ENCODE measurements at places on chromosomes 16 and 17.

DNA sequence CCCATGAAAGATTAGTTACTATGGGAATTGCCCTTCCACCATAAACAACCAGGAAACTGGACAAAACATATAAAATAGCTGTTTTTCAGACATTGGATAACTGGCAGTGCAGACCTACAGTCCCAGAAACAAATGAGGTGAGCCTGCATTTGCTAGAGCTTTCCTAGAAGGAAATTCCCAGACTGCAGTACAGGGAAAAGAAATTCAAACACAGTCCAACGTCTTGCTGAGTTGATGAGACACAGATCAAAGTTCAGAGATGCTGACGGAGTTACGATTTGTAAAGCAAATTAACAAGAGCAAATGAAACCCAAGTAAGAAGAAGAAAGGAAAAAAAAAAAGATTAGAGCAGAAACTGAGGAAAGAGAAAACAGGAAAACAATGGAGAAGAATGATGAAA, 41.3 kb upstream of the MNT start:
- DNase-seq = no peak

DNA sequence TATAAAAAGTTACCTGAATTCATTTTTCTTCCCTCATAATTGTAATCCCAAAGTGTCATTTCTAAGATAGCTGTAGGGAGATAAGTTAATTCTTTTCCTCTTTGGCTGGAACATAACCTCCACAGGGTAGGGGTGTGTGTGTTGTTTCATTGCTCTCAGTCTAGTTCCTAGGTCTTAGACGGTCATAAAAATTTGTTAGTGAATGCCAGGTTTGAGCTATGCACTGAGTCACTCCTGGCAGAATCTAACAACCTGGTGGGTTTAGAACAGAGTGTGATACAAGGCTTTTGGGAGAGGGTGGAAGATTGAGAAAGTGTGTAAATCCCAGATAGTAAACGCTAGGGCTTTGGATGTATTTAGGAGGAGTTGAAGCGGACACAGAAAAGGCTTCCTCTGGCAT, 894 bp upstream of the PHKG2 start:
- no peak for DNase-seq

DNA sequence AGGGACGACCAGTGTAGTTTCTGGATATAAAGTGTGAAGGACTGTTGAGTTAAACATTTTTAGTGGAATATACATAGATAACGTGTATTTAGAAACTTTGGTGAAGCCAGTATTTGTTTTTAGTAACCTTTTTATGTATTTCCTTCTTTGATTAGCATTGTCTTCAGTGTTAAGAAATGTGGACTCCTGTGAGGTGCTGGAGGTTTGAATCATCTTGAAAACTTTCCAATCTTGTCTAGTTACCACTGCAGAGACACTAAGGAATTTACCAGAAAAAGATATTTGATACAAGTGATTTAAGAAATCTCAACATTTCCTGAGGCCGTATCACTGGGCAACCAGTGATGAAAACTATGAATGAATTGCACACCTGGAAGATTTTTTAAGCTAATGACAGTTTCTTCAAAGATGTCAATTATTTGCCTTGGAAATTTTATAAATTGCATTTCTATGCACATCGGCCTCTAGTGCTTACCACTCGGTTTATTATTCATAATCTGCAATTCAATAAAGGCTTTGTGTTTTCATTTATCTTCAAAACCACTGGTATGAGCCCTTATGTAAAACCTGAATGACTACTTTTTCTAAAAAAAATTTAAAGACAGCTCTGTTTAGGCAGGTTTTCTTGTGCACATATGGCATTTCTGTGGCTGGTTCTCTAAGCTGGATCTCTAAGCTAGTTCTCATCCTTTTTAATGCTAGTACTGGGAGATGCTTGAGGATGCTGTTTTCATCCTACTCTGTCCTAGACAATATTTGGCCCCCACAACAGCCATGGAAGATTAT, 31.4 kb upstream of the ADCY7 start:
- no peak for DNase-seq

- DNase-seq = no peak
Measured at GRCh38 chr16:83581082-83581481, 226.7 kb upstream of the HSBP1 start.

DNA sequence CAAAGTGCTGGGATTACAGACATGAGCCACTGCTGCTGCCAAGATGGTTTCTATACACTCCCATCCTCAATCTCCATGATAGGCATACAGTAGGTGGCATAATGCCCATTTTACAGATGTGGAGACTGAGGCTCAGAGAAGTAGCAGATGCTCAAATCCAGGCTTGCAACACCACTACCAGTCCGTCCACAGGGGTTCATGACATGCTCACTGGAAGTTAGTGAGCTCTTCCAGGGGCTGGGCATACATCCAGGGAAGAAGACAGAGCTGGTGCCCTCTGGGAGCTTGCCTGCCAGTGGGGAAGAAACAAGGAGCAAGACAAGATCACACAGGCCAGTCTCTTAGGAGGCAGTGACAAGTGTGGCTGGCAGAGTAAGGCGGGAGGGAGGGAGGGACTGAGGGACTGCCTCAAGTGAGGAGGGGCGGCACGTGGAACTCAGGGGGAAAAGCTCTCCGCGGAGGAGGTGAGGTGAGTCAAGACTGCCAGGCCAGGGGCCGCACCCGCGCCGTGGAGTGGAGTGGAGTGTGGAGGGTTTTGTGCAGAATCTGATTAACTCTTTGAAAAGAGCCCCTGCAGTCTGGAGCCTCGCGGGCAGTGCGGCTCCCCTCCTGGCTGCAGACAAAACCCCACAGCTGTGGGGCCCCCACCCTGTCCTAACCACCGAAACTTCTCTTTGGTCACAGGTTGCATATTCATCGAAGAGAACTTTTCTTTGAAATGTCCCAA, 27.9 kb downstream of the SREBF1 start:
- no peak for DNase-seq

GRCh38 chr16:4924593-4925292, 12.2 kb downstream of the PPL start:
- no peak for DNase-seq

- DNase-seq = no peak
Measured at GRCh38 chr17:79070266-79070880, 4.3 kb upstream of the ENGASE start.

- no peak for DNase-seq
Measured at GRCh38 chr16:73179705-73180331, 131.9 kb upstream of the ZFHX3 start.

DNA sequence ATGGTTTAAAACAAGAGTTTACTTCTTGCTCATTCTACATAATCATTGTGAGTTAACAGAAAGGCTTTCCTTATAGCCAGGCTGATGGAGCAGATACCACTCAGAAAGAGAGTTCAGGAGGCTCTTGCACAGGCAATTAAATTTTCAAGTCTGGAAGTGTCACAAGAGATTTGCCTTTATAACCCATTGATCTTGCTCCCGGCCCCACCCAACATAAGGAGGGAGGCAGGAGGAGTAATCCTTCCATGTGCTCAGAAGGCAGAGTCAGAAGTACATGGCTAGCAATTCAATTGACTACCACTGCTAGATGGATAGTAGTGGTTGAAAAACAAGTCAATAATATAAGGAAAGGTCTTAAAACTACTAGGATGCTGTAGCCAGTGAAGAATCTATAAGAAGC, 346.3 kb upstream of the CDH11 start:
- DNase-seq = no peak

GRCh38 chr16:71441348-71442050, 355 bp downstream of the TLE7 start:
- DNase-seq = no peak

DNA sequence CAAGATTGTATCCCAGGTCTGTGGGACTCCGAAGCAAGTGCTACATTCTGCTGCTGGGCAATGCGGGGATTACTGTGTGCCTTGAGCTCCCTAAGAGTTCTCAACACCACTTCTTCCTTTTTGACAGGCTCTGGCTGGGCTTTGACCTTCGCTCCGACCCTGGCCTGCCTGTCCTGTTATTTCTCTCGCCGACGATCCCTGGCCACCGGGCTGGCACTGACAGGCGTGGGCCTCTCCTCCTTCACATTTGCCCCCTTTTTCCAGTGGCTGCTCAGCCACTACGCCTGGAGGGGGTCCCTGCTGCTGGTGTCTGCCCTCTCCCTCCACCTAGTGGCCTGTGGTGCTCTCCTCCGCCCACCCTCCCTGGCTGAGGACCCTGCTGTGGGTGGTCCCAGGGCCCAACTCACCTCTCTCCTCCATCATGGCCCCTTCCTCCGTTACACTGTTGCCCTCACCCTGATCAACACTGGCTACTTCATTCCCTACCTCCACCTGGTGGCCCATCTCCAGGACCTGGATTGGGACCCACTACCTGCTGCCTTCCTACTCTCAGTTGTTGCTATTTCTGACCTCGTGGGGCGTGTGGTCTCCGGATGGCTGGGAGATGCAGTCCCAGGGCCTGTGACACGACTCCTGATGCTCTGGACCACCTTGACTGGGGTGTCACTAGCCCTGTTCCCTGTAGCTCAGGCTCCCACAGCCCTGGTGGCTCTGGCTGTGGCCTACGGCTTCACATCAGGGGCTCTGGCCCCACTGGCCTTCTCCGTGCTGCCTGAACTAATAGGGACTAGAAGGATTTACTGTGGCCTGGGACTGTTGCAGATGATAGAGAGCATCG, 2.4 kb downstream of the SLC16A13 start:
- no peak for DNase-seq

DNA sequence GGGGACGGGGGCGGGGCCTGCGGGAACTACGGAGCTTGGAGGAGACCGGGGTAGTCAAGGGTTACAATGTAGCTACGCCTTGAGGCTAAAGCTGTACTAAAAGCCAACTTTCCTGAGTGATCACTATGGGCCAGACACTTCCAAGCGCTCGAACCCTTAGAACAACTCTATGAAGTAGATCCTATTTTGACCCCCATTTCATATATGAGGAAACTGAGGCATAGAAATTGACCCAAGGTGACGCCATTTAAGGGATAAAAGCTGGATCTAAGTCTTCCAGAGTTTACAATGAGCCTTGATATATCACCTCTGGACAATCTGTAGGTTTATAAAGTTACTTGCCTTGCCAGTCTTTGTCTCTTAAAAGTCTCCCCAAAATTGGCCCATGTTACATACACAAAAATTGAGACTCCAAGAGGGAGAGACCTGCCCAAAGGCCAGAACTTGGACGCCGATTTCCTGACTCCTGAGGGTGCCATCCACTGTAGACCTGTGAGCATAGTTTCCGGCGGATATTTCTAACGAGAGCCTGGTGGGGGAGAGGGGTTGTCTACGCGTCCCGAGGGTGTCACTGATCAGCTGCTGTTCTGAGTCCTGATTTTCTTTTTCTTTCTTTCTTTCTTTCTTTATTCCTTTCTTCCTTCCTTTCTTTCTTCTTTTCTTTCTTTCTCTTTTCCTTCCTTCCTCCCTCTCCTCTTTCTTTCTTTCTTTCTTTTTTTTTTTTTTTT, 555 bp upstream of the NCBP3 start:
- DNase-seq = no peak

DNA sequence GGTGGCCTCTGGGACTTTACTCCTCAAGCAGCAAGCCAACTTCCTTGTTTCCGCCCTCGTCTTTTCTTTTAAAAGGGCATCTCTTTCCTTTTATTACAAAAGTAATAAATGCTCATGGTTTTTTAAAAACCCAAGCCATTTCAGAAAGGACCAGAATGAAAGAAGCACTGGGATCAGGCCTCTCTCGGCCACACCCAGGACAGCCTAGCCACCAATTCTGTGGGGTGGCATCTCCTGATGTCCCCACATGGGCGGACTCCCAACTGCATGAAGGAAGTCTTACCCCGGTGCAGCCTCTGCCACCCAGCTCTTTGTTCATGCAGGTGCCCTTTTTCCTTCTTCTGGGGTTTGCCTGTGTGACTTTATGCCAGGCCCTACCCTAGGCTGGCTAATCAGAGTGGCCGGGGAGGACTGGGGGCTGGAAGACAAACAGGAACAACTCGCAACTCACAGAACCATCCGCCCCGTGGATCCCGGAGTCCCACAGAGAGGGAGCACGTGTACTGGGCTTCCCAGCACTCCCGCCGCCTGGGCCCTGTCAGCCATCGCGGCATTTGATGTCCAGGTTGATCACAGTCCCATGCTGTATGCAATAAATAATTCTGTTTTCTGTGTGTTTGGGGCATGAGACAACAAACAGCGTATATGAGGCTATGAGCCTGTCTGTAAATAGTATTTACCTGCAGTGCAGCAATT, 2.6 kb upstream of the RASD1 start:
- DNase-seq = no peak

DNA sequence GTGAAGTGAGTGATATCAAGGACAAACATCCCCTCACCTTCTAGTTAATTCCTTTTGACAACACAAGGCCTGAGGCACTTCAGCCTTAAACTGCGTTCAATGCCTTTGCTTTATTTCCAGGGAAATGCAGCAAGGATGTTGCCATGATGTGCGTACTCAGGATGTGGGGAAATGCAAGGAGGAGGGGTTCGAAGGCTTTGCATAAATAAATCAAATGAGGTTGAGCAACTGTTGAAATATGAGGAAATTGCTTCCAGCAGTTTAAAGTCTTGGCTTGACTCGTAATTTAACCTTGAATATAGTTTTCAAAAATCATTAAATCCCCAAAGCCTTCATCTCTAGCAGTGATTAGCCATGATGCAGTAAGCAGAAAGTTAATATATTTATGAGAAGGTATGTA, 81.8 kb upstream of the CCL2 start:
- no peak for DNase-seq

GRCh38 chr16:57730771-57731730, 4.5 kb upstream of the KATNB1 start:
- no peak for DNase-seq

DNA sequence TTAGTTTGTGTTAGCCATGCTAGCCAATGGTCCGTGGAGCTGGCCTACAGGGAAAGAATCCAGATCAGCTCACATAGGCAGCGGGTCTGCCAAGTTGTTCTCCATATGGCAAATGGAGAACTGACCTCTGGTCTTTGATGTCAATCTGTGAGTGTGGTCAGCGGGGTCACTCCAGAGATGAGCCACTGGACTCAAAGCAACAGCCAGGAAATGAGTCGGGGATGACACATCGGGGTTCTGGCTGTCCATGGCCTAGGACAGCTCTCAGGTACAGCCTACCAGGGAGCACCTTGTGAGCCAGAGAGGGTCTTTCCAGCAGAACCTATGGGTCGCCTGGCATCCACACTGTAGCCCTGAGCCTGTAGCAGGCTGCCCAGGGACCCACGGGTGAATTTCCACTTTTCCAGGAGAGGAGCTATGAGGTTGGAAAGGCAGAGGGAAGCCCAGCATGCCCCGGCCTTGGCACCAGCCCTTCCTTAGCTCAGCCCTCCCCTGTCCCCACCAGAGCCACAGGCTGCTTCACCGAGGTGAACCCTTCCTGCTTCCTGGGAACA, 203.0 kb upstream of the TNRC6C start:
- no peak for DNase-seq

DNA sequence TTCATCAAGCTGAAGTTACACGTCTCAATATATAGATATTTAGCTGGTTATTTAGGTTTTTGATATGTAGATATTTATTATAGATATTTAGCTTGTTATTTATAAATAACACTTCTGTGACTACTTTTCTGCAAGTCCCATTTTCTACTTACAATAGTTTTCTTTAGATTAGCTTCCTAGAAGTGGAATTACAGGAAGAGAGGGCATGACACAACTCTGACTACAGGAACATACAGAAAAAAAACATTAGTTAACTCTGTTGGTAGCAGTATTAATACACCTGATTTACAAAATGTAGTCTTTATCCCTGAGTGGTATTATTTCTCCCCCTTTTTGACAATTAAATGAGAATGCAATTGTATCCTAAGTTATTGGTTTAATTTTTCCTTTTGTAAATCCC, 21.2 kb upstream of the CCL1 start:
- no peak for DNase-seq
